ENCODE measurements at places on chromosomes 1 and 21.

- no peak for DNase-seq
These were observed 1.6 kb downstream of the OR2AK2 start for GRCh38 chr1:247966532-247967204.

- no peak for DNase-seq
These were observed 202.0 kb downstream of the LRRC40 start for GRCh38 chr1:70003211-70003908.

- no peak for DNase-seq
These were observed 126.4 kb downstream of the PCBP3 start for GRCh38 chr21:45769896-45770295.

GRCh38 chr1:209335178-209335577 is 248.3 kb upstream of the CAMK1G start:
- no peak for DNase-seq

DNA sequence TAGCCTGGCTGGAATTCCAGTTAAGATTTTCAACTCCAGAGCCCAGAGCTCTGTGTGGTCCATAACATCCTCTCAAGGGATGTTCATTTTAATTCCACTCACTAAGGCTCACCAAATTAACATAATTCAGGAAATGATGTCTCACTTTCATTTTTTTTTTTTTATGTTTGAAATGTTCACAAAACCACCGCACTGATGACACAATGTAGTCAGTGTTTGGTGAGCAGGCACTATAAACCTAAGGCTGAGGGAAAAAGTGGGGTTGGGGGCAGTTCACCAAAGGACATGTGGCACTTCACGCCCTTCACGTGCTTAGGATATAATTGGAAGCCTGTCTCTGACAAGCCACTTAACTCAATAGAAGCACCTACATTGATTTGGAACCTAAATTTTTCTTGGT is 177.3 kb upstream of the CAMK1G start:
- peak; percentile 45 for DNase-seq

All from hematopoietic multipotent progenitor cell (in vitro differentiated cells).